Activated CD4-positive, alpha-beta T cell treated with anti-CD3 and anti-CD28 coated beads, Interleukin-2, amount 50 U/mL, for 4 hours (primary cell): ENCODE measurements at places on chromosomes 3 and 15.

GRCh38 chr3:39531665-39532064 is 64.2 kb downstream of the MOBP start:
- no peak for DNase-seq

- no peak for DNase-seq
These were observed 3.3 kb downstream of the ACAD9 start for GRCh38 chr3:128882719-128883118.

- peak; percentile 85 for DNase-seq
These were observed 17.7 kb downstream of the CPN2 start for GRCh38 chr3:194333212-194333980.

DNA sequence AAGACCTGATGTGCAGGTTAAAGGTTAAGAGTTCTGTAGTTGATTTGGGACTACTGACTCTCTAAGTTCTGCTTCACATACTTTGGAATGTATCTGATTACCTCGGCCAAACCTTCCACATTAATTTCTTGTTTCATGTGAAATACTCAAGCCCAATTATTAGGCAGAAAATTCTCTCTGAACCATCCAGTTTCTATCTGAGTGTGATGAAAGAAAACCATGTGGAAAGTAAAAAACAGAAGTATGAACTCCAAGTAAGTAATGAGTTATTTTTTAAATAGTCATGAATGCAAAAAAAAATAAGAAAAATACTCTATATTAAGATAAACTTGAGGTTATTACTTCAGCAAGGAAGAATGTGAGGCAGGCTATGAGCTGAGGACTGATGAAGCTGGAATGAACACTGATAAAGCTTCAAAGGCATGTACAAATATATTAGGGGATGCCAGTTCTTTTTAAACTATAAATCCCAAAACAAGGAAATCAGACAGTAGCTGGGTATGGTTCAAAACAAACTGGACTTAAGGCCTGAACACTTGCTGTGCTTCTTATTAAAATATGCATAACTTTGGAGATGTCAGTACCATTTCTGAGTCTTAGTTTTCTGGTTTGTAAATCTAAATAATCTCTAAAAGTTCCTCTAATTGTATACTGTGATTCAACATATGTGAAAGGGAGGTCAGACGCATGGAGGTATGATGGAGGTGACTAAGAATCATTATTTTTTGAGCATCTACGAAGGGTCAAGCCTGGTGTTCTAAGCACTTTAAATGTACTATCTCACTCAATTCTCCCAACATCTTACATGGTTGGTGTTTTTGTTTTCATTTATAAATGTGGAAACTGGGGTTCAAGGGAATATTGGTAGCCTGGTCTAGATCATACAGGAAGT is 59.6 kb downstream of the COL6A6 start:
- DNase-seq: no peak

GRCh38 chr15:34943711-34944110 is 25.8 kb downstream of the AQR start:
- no peak for DNase-seq

DNA sequence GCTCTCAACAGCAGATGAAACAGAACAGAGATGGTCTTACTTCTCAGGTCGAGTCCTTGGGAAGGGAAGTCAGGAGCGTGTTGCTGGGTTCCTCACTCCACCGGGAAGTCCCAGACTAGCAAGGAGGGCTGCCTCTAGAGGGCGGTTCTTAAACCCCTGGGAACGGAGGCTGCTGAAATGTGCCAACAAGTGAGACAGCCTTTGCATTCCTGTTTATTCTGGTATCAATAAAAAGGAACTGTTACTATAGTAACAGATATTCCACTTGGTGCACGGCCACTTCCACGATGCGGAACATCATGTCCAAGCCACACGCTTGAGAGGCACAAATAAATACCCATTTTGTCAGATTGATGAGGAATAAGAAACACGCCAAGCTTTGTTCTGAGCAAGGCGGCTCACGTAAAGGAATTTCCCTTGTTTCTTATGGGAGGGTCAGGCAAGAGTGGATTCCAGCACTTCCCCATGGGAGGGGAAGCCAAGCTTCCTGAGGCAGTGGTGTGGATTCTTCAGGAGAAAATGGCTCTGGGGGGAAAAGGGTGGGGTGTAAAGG is at the start of gene FAM107A:
Gene FAM107A, minus strand, starts transcription at position 123 of the 553 bp plus-strand sequence. CDS start 7,531 bp downstream, outside the sequence.
- DNase-seq: no peak
